Hematopoietic multipotent progenitor cell treated with erythropoietin and hydrocortisone succinate and interleukin-3 and kit ligand, for 4 days (in vitro differentiated cells): ENCODE measurements at places on chromosomes 12 and 14.

DNA sequence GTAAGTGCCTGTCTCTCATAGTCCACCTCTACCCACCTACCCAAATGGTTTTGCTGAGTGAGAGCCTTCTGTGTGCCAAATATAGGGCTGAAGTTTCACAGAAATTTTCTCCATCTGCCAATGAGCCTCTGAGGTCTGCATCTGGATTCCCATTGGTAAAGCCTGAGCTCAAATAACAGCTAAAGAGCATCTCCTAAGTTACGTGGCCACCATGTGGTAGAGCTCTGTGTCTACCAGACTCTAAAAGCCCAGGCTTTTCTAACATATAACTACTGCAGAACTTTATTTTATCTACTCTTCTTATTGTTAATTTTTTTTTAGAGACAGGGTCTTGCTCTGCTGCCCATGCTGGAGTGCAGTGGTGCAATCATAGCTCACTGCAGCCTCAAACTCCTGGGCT is 16.0 kb downstream of the AMDHD1 start:
- peak; percentile 62 for DNase-seq

DNA sequence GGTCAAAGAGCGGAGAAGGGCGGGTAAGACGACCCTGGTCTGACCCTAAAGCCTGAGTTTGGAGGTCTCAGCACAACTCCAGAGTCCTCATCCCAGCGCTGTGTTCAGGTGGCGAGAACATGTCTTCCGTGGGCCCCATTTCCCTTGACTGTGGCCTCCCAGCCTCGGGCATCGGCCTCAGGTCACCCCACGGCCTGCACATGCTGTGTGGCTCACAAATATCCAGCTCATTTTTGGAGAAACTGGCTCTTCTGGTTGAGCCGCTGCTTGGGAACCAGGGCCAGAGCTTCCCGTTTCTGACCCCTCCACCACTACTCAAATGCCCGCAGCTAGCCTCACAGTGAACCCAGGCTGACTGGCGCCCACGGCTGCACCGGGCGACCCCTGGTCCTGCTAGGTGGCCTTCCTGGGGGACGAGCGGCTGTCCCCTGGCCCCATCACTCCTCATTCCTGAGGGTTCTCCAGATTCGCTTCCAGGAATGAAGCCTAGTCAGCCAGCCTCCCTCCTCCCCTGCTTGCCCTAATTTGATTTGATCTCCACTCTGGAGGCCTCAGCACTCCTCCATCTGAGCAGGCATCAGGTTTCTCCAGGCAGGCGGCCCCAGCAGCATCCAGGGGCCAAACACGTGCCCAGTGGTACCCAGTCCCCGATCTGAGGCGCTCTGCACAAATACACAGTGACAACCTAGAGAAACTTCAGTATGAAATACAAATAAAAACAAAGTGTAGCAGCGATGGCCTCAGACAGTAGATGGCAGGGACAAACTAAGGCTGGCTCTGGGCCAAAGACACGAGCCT is 4.7 kb downstream of the P2RX2 start:
- no peak for DNase-seq

DNA sequence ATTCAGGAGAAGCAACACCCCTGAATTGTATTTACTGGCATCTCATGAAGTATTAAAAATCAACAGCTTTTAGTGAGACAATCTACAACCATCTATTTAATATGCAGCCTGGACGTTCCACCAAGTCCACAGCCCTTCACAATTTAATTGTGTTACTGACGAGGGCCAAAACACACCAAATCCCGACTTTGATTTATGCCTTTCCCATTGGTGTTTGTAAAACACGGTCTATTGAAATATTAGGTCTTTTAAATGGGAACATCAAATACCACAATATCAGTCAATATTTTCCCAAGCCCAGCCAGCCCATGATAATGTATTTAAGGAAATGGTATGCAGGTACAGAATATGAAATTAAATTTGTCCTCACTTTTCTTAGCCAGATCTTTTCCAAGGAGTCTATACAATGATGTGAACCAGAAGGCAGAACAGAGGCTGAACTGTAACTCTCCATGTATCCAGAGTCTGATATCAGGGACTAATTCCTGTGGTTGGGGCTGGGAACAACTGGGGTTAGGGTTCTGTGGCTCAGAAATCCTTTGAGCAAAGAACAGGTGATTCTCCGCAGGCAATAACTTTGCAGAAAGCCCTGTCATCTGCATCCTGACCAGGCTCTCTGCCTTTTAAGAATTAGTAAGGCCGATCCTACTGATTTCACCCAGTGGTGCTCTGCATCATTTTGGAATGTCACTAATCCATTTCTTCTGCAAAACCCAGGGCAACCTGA is 179.3 kb upstream of the GZMB start:
- no peak for DNase-seq

DNA sequence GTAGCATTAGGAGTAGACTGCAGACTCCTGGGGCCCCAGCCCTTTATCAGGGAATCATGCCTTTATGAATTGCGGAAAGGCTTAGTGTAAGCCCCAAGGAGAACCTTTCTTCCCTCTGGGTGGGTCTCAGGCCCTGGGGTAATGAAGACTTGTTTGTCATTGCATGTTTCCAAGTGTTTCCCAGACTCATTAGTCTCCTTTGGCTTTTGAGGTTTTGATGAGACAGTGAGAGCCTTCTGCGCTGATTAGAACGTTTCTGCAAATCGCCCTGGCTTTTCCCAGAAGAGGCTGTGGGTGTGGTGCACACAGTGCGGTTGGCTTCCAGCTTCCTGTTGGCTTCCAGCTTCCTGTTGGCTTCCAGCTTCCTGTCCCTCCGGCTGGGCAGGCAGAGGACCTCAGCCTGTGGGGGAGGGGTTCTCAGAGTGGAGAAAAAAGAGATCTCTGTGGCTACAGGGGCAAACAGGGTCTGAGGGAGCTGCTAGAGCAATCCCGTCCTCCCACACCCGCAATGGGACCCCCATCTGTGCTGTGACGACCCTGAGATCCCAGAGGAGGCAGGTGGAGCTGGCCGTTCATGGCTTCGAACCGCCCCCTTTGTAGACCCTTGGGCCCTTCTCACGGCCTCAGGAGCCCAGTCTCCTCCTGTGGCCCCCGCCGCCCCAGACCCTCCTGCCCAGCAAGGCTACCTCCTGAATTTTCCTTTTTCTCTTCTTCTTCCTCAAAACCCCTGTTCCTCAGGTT is 42.1 kb downstream of the GPR68 start:
- DNase-seq, result peak; percentile 93

DNA sequence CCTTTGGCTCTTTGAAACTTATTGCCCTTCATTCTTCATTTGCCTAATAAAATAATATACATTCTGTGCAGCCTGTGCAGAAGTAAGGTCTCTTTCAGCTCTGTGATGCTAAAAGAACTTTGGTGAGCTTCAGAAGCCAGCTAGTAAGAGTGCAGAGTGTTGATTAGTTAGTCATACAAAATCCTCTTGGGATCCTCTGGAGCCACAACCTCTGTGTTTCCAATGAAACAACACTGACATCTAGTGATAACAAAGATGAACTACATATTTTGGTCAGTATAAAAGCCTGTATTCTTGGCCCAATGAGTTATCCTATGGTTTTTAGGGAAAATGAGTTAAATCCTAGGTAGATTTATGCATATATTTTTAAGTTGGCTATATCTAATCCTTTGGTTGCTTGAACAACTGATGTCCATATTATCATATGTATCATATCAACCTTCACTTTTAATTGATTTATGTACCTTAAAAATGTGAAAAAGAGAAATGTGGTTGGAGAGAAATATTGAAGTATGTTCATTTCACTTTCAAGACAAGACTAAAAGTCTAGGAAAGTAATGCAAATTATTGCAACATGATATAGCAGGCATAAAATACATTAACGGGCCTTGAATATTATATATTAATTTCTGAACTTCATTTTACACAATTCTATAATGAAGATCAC is 158.4 kb downstream of the KLHL28 start:
- DNase-seq, result peak; percentile 64

DNA sequence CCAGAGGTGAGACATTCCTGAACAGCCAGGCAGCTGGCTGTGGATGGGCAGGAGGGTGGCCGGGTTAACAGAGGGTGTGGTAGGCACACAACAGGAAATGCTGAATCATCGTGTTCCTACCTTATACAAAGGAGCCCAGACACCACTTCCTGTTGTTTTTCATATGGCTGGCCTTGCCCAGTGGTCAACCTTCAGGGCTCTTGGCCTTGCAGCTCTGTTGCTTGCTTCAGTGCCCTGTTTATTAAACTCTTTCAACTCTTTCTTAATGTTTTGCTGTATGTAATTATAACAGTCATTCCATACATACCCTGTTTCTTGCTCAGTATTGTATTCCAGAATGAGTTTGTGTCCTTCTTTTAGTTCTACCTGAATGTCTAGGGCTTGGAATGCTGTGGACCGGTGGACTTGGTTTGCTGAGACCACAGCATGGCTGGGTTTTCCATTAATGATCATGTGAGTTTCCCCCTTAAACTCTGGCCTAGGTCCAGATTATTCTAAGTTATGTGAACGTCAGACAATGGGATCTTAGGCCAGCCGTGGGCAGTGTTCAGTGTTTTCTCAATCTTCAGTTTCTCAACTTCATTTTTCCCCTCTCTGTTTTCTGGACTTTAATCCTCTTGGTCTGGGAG is 11.9 kb downstream of the CFAP54 start:
- peak; percentile 82 for DNase-seq

DNA sequence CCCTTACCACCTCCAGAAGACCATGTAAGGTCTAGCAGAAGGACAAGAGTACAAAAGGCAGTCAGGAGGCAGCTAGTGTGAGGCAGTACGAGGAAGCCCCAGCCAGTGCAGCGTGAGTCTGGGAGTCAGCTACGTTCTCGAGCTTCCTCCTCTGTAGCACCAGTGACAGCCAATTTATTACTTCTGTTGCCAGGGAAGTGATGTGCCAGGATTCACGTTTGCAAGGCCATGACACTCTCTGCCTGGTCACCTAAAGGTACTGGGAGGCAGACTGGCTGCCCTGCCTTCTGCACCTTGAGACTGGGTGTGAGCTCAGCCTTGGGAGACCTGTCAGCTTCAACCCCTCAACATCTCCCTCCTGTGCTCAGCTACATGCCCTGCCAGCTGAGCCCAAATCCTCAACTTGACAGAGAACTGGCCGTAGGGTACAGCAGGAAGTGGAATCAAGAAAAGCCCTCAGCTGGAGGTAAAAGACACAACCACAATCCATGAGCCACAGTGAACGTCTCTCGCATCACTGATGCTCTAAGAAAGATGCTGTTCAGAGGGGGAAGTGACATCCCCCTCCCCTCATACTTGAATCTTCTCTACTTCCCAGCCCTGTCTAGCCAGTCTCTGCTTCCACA is 182.5 kb upstream of the RGS6 start:
- peak; percentile 42 for DNase-seq

- DNase-seq, result peak; percentile 86
These were observed 15.2 kb upstream of the DLK1 start for GRCh38 chr14:100711493-100711892.

DNA sequence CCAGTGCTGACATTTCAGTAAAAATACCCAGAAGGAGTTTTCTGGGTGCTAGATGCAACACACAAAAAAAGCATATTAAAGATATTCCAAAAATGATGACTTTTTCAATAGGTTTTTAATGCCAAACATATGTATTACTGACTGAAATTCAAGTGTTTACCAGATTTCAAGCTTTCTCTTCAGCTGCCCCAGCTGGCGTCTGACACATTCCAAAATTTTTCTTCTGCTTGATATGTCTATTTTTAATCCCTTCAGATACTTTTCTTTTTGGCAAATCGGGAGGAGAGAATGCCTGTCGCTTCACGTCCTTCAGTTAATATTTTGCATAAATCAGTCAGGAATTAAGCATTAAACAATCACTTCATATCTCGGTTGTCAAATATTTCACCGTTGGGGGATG is 7.1 kb upstream of the CCDC60 start:
- DNase-seq, result no peak

DNA sequence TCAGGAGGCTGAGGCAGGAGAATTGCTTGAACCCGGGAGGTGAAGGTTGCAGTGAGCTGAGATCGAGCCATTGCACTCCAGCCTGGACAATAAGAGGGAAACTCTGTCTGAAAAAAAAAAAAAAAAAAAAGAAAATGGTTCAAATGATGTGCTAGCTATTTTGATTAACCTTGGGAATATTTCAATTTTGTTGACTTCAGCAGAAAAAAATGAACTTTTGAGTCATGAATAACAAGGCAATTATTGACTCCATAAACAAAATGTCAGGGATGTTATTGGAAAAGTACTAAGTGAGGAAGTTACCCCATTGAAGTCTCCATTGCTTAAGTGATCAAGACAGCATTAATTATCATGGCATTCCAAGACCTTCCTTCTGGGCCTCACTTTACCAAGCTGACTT is 10.6 kb upstream of the PKP2 start:
- DNase-seq, result no peak
